T-helper 2 cell treated with Interferon-gamma antibody and Interleukin-4, amounts not matched to agents 5 μg/mL and 100 μg/mL, for 36 hours (primary cell): ENCODE measurements at places on chromosomes 6 and 20.

GRCh38 chr6:167119670-167120582, 3.0 kb upstream of the CCR6 start:
- DNase-seq, result no peak

GRCh38 chr20:61082720-61083119, 169.3 kb upstream of the CDH4 start:
- no peak for DNase-seq

GRCh38 chr6:116408491-116408890, 37.7 kb downstream of the DSE start:
- no peak for DNase-seq

- DNase-seq, result no peak
These were observed 5.5 kb downstream of the ITCH start for GRCh38 chr20:34368547-34368946.
